ENCODE measurements at places on chromosomes 16 and 17.

GRCh38 chr16:82833378-82833993 is 206.7 kb downstream of the CDH13 start:
- no peak for DNase-seq

DNA sequence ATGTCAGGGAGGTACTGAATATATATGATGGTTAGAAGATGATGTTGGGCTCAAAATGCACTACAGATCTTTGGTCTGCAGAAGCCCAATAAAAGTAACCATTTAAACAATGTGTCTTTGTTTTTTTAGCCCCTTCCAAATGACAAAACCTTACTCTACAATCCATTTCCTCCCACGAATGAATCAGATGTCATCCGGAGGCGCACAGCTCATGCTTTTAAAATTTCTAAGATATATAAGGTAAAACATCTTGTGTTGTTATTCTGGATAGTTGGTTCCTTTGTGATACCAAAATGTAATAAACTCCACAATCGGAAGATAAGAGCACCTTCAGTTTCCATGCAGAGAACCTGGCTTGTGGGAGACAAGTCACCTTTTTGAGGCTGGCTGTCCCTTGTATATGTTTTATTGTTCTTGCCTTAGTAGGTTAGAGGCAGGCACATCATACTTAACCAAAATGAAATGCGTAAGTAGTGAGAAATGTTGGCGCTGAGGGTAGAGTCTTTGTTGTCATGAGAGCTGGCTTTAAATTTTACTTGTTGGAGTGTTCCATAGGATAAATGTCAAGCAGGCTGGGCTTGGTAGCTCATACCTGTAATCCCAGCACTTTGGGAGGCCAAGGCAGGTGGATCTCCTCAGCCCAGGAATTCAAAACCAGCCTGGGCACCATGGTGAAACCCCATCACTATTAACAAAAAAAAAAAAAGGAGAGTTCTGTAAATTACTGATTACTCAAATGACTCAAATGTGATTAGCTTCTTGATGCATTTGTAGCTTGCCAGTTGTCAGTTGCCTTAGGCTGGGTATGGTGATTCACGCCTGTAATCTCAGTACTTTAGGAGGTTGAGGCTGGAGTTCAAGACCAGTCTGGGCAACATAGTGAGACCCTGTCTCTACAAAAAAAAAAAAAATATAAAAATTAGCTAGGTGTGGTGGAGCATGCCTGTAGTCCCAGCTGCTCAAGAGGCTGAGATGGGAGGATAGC is 19.7 kb upstream of the SNTB2 start:
- DNase-seq, result no peak

DNA sequence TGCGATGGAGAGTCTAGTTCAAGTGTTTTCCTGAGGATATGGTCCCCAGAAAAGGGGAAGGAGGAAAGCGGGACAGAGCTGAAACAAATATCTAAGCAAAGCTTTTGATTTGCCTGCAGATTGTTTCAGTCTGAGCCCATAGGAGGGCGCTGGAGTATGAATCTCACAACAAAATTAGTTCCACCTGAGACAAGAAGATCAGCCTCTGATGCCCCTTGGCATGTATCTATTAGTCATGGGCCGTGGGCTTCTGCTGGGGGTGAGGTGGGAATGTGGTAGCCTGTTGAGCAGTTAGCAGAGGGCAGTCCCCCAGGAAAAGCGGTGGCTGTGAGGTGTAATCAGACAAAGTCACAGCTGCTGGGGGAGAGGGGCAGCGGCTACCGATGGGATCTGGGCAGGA is 446.9 kb downstream of the CA10 start:
- DNase-seq, result no peak

DNA sequence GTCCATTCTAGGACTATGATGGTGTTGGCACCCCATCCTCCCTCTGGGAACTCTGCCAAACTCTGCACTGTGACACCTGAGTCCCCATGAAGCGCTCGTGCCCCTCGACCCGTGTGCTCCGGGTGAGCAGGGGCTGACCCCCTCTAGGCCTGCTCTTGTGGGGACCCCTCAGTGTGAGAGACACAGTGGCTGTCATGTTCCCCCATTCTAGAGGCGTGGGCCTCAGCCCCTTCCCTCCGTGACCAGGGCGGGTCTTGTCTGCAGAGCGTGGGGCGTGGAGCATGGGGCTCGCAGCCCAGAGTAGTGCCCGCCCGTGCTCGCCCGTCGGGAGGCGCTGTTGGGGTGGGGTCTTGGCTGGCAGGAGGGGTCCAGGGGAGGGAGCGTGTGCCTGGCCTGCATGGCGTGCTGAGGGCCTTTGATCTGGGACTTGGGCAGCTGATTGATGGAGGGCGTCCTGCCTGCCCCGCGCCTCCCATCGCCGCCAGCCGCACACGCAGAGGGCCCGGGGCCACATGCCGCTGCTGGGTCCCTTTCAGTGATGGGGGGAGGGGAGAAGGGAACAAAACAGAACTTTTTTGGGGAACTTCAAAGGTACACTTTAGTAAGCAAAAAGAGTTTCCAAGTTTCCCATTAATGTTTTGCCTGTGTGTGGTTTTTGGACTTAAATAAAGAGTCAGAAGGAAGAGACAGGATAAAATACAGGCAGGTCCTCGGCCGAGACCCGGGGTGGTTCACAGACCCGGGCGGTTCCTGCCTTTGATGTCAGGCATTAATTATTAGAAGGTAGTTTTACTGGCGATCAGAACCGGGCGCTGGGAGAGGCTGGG is 22.5 kb downstream of the CENPX start:
- DNase-seq, result no peak

DNA sequence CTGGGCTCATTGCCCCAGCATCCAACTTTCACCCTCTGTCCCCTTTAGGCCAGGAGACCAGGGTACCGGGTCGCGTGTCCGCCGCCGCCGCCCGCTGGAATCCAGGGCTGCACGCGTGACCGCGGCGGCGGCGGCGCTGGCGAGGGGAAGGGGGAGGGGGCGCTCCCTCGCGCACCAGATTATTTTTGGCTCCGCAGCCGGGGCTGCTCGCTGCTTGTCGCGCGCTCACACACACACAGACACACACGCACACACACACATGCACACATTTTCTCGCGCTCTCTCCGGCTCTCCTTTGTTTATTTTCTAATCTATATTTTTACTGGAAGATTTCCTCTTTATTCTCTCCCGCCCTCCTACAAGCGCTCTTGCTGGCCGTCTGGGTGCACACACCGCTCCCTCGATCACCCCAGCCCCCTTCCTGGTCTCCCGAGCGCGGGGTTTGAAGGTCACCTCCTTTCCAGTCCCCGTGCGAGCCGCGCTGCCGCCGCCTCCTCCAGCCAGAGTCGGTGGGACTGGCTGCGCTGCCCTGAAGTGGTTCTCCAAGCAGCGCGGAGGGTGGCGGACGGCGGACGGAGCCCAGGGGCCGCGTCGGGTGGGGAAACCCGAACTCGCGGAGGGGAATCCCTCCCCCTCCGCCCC is 921.4 kb upstream of the EEF2KMT start:
- no peak for DNase-seq

- no peak for DNase-seq
Observed at GRCh38 chr17:76867578-76868175, 527 bp upstream of the MGAT5B start.

GRCh38 chr16:29842732-29843346 is 20.2 kb downstream of the CDIPT start:
- DNase-seq, result no peak

- no peak for DNase-seq
Observed at GRCh38 chr17:7803981-7804380, 30.0 kb upstream of the KDM6B start.

- DNase-seq, result no peak
Observed at GRCh38 chr16:87418644-87419043, 26.5 kb downstream of the MAP1LC3B start.

GRCh38 chr17:32350666-32351418 is 885 bp downstream of the ZNF207 start:
- DNase-seq, result no peak

- no peak for DNase-seq
Observed at GRCh38 chr16:49092704-49093103, 188.9 kb downstream of the CBLN1 start.

DNA sequence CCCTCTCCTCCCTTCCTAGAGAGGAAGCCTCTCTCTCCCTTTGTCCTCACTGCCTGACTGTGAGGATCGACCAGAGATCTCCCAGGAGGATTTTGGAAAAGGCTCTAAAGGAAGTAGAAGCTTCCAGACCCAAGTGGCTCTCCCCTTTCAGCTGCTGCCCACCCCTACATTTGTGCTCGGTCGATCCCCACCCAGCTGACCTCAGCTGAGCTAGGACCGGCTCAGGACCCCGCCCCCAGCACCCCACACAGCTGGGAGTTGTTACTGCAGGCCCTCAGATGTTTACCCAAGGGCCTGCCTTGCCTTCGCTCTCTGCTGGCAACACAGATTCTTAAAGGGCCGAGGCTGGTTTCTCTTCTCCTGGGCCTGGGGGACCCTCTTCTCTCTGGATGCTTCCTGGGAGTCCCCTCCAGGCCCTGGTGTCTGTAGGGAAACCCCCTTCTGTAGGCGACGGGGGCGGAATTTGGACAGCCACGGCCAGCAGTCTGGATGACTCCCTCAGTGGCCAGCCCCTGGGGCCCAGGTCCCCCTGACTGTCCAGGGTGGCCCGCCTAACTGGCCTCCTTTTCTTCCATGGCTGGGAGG is 26.9 kb upstream of the TIMP2 start:
- no peak for DNase-seq

GRCh38 chr16:50534958-50535357 is 13.2 kb upstream of the NKD1 start:
- no peak for DNase-seq

DNA sequence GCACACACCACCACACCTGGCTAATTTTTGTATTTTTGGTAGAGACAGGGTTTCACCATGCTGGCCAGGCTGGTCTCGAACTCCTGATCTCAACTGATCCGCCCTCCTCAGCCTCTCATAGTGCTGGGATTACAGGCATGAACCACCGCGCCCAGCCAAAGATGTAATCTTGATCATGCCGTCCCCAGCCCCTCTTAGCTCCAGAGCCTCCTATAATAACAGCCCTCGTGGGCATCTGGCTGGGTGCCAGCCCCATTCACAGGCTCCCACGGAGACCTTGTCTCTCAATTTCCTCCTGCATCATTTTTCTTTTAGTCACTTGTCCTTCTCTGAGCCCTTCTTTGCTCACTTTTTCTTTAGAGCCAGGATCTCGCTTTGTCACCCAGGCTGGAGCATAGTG is 94.2 kb downstream of the KATNIP start:
- no peak for DNase-seq

DNA sequence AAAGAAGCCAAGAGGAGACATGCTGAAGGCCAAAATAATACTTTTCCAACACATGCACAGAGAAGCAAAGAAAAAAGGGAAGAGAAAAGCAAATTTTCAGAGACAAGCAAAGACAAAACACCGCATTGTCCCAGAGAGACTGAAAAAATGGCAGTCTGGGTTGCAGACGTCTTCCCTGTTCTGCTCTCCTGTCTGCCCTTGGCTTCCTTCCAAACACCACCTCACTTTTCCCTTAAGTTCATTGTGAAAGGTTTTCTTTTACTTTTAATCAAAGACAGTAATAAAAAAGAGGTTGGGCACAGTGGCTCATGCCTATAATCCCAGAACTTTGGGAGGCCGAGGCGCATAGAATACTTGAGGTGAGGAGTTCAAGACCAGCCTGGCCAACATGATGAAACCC is 21.2 kb upstream of the VAT1L start:
- no peak for DNase-seq

DNA sequence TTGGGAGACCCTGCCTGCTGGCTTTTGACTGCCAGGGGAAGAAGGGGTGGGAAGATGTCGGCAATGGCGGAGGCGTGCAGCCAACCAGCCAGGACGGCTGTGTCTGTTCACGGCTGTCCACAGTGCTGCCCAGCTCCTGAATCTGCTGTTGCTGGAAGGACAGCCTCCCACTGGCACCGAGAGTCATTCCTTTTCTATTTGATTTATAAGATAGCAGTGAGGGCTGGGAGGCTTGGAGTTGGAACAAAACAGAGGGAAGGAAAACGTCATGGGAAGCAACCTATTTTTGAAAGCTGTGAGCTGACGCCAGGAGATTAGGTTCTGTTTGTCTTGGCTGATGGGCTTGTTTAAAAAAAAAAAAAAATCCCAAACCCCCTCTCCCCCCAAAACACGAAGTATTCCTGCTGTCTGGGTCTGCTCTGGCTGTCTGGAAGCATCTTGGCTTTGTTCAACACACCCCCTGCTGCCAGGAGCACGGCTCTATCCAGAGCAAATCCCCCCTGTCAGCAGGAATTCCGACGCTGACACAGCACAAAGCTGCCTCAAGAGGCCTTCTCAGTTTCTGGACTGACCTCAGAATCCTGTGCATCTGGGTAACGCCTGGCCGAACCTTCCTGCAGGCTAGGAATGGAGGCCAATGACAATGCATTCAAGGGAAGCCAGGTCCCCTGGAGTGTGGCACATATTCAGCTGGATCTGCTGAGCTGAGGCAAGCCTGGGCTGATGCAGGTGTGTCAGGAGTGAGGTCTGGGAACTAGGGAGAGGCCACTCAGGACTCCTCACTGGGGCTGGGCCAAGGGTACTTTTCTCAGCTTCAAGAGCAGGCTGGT is 41.0 kb upstream of the SREBF1 start:
- DNase-seq, result no peak

DNA sequence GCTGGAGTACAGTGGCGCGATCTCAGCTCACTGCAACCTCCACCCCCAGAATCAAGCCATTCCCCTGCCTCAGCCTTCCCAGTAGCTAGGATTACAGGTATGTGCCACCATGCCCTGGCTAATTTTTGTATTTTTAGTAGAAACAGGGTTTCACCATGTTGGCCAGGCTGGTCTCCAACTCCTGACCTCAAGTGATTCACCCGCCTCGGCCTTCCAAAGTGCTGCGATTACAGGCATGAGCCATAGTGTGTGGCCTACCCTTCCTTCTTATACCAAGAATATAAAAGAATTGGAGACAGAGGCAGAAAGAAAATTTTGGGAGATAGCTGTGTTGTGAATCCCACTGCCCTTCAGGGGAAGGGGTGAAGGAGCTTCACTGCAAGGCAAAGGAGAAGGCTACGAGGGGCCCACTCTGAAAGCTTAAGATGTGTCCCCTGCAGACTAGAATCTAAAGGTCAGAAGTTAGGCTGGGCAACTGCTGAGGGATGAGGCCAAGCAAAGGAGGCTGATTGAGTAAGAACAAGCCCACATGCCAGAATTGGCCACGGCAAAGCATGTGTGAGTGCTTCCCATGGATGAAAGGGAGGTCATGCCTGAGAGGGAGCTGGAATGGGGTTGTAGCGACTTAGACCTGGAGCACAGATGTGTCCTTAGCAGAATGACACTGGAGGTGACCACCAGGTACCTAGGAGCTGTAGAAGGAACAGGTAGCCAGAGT is 8.4 kb upstream of the CRYBA1 start:
- DNase-seq, result no peak

DNA sequence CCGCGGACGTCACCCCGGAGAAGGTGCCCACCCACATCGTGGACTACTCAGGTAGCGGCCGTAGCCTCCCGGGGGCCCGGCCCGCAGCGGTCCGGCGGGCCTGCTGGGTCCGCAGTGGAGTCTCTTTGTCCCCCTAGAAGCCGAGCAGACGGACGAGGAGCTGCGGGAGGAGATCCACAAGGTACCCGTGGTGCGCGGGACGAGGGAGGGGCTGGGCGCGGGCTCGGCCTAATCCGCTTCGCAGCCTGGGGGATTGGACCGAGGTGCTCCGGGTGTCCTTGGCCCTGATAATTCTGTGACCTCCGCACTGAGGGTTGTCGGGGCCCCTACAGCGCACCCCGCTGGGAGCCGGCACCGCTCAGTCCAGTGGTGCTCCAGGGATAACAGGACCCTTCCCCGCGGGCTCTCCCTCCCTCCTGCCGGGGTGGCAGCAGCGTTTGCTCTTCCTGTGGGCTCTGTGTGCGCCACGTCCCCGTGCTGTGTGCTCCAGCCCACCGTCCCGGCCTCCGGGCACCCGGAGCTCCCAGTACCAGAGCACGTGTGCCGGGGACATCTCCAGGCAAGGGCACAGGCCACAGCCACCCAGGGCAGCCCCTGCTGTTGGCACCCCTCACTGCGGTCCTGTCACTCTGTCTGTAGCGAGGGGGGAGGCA is 713 bp downstream of the RHOT2 start:
- DNase-seq, result no peak

- no peak for DNase-seq
Observed at GRCh38 chr16:57349212-57350031, 9.2 kb upstream of the CCL22 start.
